Activated T-cell treated with anti-CD3 and anti-CD28 coated beads, Interleukin-2, amount 50 U/mL, for 1 hour (primary cell): ENCODE measurements at places on chromosomes 4 and X.

- no peak for DNase-seq
Observed at GRCh38 chr4:138392751-138393308, 150.7 kb upstream of the SLC7A11 start.

GRCh38 chr4:89797117-89797516, 39.8 kb downstream of the SNCA start:
- DNase-seq = no peak

GRCh38 chrX:13005661-13006473, 31.0 kb downstream of the TMSB4X start:
- DNase-seq = no peak

- DNase-seq = no peak
Observed at GRCh38 chr4:31104043-31104442, 383.9 kb downstream of the PCDH7 start.

DNA sequence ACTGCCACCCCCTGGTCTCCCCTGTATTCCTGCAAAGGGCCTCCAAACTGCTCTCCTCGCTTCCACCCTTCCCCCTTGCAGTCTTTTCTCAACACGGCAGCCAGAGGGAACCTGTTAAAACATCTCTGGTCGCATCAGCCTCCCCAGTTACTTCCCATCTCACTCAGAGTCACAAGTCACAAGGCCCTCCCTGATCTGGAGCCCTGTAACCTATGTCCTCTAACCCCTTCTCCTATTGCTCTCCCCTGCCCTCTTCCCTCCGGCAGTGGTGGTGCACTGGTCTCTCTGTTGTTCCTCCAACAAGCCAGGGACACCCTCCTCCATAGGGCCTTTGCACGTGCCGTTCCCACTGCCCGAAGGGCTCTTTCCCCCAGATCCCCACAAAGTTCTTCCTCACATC, 73.2 kb downstream of the SH3KBP1 start:
- DNase-seq = no peak

GRCh38 chr4:137345597-137345996, 186.7 kb downstream of the PCDH18 start:
- DNase-seq = no peak

DNA sequence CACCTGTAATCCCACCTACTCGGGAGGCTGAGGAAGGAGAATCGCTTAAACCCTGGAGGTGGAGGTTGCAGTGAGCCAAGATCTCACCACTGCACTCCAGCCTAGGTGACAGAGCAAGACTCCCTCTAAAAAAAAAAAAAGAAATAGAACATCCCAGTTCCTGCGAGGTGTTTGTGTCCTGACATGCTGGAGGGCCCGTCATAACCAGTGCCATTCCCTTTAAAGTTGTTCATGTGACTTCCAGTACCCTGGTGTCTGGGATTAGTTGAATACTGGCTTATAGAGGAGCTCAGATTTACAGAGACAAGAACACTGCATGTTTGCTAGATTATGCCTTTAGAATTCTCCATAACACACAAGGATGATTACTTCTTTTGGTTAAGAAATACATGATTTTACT, 37.6 kb upstream of the TADA2B start:
- no peak for DNase-seq

DNA sequence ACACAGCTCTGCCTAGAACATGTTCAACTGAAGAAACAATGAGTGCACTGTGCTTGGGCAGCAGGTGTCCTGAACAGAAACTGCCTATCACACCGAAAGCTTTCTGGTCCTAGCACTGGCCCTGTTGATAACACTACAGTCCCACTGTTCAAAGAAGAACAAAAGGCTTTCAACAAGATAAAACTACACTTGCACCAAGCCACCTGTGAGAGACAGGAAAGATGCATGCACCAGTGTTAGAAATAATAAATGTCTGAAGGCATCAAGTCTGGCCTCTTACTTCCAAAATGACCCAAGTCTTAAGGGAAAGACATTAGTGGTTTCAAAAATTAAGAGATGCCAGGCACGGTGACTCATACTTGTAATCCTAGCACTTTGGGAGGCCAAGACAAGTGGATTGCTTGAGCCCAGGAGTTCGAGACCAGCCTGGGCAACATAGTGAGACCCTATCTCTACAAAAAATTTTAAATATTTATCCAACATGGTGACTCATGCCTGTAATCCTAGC, 68.7 kb downstream of the APBB2 start:
- DNase-seq = no peak

DNA sequence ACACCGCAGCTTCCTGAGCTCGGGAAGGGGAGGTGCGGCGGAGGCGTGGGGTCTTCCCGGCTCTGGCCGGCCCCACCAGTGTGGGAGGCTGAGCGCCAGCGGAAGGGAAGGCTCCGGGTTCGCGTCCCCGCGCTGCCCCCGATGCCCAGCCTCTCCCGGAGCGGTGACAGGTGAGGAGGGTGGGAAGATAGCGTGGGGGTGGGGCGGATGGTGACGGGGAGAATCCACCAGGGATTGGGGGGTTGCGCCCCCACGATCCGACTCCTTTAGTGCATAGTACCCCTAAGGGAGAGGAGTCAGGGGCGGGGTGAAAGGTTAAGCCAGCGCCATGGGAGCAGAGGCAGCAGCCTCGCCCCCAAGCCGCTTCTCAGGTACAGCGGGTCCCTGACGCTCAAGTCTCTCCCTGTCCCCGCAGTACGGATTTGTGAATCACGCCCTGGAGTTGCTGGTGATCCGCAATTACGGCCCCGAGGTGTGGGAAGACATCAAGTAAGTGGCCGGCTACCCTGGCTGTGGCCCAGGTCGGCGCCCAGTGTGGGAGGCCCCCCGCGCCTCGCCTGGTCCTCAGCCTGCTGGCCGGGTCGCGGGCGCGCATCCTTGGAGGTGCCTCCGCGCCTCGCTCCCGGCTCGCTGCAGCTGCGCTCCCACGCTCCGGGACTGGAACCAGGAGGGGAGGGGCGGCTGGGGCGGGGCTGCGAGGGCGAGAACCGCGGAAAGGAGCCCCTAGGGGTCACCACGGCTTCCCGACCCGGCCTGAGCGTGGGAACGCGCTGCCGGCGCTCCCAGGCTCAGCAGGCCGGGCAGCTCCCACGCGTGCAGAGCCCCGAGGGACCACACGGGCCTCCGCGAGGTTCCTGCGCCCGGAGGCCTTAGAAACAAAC, 791 bp downstream of the GUCY1B1 start:
- peak; percentile 18 for DNase-seq

DNA sequence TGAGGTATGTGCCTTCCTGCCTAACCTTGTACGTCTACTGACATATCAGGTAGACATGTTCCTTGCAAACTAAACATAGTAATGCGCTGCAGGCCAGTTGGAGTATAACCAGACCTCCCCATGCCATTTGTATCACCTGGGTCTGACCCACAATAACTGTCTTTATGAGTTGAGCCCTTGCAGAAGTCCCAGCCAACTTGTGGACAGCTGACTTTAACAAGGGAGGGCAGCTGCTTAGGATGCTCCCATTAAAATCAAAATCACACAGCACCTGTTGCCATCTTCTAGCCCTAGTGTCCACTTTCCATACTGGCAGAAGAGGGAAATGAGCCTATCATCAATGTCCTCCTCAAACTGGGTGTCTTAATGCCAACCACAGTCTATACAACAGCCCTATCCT, 41.6 kb downstream of the KANTR start:
- DNase-seq = no peak

GRCh38 chr4:112402098-112402497, 104.9 kb downstream of the ALPK1 start:
- no peak for DNase-seq

- no peak for DNase-seq
Observed at GRCh38 chr4:51840781-51841180, 2.2 kb upstream of the DCUN1D4 start.

DNA sequence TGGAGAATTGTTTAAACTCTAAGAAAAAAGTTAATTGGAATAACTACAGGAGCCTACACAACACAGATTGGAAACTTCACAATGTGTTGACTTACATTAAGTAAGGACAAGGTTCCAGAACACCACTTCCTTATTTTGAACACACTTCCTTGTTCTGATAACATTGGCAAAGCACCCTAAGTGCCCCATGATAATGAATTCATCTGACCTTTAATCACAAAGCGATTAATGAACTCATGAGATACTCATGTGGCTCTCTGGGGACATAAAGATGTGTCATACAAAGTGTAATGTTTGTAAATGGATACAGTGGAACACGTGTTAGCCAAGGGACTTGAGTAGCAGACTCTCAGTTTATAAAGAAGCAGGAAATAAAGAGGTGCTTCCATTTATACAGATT, 69.0 kb upstream of the ATOH1 start:
- DNase-seq = no peak

- no peak for DNase-seq
Observed at GRCh38 chrX:23434356-23434884, 99.8 kb downstream of the PTCHD1 start.

GRCh38 chr4:15004739-15005301, 2.5 kb downstream of the CPEB2 start:
- DNase-seq = peak; percentile 51

GRCh38 chr4:31349907-31350306, 629.7 kb downstream of the PCDH7 start:
- DNase-seq = no peak

DNA sequence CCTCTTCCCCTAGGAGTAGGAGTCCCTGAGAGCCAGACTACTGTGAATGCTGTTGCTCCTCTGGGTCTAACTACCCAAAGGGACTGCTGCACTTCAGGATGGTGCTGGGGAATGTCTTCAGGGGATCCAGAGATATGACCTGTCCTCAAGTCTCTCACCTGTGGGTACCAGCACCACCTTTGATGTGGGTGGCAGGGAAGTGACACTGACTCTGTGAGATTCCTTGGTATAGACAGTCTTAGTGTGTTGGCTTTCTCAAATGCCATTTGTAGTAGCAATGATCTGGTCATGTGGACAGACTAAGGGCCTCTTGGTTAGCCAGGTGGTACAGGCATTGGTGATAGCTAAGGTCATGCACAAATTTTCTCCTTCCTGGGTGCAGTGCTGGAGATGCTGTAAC, 108.9 kb upstream of the ADAMTS3 start:
- DNase-seq = no peak

- no peak for DNase-seq
Observed at GRCh38 chrX:39705290-39705689, 392.5 kb downstream of the BCOR start.

DNA sequence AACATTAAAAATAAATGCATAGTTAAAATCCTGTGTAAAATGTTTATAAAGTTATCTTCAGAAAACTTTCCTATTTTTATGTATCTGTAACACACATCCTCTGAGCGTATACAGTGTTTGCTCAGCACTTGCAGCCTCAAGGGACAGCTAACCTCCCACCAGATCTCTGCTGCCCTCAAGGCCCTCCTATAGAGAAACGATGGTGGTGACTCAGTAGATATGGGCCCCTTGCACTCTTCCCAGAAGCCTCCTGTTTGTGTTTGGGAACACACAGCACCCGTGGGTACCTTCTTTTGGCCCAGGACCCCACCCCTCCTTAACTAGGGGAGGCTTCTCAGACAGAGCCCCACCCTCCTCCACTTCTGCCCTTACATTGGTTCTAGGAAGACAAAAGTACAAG, 26.7 kb downstream of the PJA1 start:
- no peak for DNase-seq

GRCh38 chr4:20323991-20324390, 72.3 kb downstream of the SLIT2 start:
- DNase-seq = no peak

DNA sequence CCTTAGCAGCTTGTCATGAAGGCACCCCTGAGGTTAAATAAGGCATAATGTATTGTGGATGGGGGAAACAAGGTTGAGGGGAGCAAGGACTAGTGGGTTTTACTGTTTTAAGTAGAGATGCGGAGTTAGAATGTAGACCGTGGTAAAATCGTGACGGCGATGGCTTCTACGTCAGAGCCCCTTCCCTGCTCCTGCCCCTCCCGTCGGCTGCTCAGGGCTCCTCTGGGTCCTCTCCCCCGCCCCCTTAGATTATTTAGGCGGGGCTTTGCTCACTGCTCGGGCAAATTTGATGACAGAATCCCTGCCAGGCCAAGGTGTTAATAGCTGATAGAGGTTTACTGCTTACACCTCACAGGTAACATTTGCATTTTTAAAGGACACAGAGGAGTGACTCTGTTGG, 2.3 kb downstream of the FRMPD3 start:
- no peak for DNase-seq

DNA sequence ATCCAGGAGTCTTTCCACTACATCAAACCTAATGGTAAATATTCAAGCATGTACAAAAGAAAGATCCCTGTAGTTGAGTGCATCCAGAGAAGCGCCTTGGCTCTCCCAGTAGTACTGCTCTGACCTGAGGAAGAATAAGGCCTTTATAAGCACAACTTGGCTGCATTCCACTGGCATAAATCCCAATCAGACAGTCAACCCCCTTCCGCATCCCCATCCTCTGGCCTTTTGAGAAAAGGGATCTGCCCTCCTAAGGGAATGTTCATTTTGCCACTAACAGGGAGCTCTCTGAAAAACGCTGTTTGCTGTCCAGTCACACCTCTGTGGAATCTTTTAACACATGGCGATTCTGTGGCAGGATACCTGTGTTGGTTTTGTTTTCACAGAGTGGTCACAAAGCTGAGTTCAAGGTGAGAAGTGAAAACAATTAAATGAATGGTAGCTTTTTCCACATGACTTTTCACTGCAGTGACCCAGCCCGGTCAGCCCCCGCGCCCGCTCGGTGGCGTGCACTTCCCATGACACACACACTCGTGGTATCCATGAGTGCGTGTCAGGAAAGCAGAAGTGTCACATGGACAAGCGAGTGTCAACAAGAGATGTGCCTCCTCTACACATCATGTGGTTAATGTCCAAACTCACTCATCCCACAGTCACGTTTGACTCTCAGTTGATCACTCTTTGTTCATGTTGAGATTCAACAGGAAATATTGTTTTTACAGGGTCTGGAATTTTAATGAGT, 112.2 kb upstream of the ENPP6 start:
- DNase-seq = no peak

- DNase-seq = no peak
Observed at GRCh38 chr4:124183231-124183630, 529.3 kb downstream of the ANKRD50 start.

GRCh38 chr4:93467484-93468155, 360.9 kb upstream of the ATOH1 start:
- DNase-seq = no peak

- DNase-seq = no peak
Observed at GRCh38 chr4:121792966-121793365, 8.2 kb upstream of the EXOSC9 start.

- no peak for DNase-seq
Observed at GRCh38 chr4:41556526-41556925, 18.6 kb downstream of the LIMCH1 start.

DNA sequence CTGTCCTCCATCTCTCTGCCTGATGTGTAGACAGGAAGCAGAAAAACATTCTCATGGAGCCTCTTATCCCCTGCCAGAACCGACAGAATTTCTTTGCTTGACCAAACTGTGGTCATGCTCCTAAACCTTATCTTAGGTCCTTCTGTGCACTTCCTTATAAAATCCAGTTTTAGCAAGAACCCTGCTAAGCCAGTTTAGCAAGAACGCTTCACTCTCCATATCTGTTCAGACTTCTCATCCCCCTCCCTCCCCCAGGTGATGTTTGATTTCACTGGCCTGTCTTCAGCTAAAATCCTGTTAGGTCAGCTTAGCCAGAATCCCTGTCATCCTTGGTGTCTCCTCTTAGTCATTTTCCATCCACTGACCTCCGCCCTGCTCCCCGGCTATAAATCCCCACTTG, 1130.9 kb upstream of the PRKX start:
- no peak for DNase-seq
